ENCODE measurements at places on chromosomes 12 and 14. TPM values are rescaled to one million over a fixed set of nuclear protein-coding genes. Genes with fewer than 3 reads are reported as not detected.

Gene CMTM5
- total RNA-seq = 29.1 TPM

Gene ADGRD1
- not detected for total RNA-seq

Gene MRPS35
- 17.2 TPM for total RNA-seq

Gene NRXN3
- total RNA-seq = not detected

Gene B4GALNT1
- total RNA-seq = not detected

Gene MIP
- not detected for total RNA-seq

Gene LRTM2
- not detected for total RNA-seq

Gene MUCL1
- total RNA-seq = not detected

Gene CARMIL3
- not detected for total RNA-seq

Gene KRT74
- total RNA-seq = not detected

Gene ST8SIA1
- total RNA-seq = 13.9 TPM

Gene OR4K5
- not detected for total RNA-seq

Gene KLHL33
- 0.39 TPM for total RNA-seq

Gene MFAP5
- not detected for total RNA-seq

Gene CD27
- 66.7 TPM for total RNA-seq

Gene OR4K13
- not detected for total RNA-seq

Gene SMIM41
- not detected for total RNA-seq

Gene NINJ2
- 6.1 TPM for total RNA-seq

Gene ETV6
- total RNA-seq = 57.3 TPM

Gene KRT6B
- not detected for total RNA-seq

Gene TSFM
- total RNA-seq = 12.5 TPM

Gene C12orf60
- not detected for total RNA-seq

Gene NAV3
- total RNA-seq = not detected

Gene GIT2
- total RNA-seq = 95.9 TPM

Gene CABP1
- total RNA-seq = not detected

Gene IL22
- 0.50 TPM for total RNA-seq

Gene KCNK10
- total RNA-seq = not detected

Gene CLEC2A
- total RNA-seq = not detected

Gene SLC6A15
- not detected for total RNA-seq

Gene DICER1
- total RNA-seq = 44.0 TPM

Gene IGF1
- total RNA-seq = not detected

Gene SLC39A5
- total RNA-seq = not detected

Gene SLC5A8
- not detected for total RNA-seq

Gene AICDA
- not detected for total RNA-seq

Gene ATL1
- 5.2 TPM for total RNA-seq

Gene LHX5
- total RNA-seq = not detected

Gene ENO2
- 80.7 TPM for total RNA-seq

Gene KCNH3
- 3.1 TPM for total RNA-seq

Gene CLEC9A
- 0.18 TPM for total RNA-seq

Gene HOXC10
- total RNA-seq = not detected

Gene KRT72
- 0.60 TPM for total RNA-seq

Gene KRT6C
- total RNA-seq = not detected

Gene OR11G2
- total RNA-seq = not detected

Gene PSME1
- 235 TPM for total RNA-seq

Gene SNX6
- 87.2 TPM for total RNA-seq

Gene KRT2
- total RNA-seq = not detected

Gene OR4K17
- not detected for total RNA-seq

Gene TGFB3
- 6.5 TPM for total RNA-seq

Gene KRT73
- total RNA-seq = 0.40 TPM

Gene GPRC5D
- not detected for total RNA-seq

Gene EGLN3
- 16.9 TPM for total RNA-seq

Gene KRT82
- not detected for total RNA-seq

Data from T-helper 17 cell (primary cell).